CD14-positive monocyte (primary cell): ENCODE measurements at places on chromosomes 16 and 17.
A peak's percentile ranks its signal among the peaks of the same experiment; 100 is the strongest.

GRCh38 chr17:78889531-78889930 is 13.5 kb downstream of the CEP295NL start:
- DNase-seq, result peak; percentile 86

DNA sequence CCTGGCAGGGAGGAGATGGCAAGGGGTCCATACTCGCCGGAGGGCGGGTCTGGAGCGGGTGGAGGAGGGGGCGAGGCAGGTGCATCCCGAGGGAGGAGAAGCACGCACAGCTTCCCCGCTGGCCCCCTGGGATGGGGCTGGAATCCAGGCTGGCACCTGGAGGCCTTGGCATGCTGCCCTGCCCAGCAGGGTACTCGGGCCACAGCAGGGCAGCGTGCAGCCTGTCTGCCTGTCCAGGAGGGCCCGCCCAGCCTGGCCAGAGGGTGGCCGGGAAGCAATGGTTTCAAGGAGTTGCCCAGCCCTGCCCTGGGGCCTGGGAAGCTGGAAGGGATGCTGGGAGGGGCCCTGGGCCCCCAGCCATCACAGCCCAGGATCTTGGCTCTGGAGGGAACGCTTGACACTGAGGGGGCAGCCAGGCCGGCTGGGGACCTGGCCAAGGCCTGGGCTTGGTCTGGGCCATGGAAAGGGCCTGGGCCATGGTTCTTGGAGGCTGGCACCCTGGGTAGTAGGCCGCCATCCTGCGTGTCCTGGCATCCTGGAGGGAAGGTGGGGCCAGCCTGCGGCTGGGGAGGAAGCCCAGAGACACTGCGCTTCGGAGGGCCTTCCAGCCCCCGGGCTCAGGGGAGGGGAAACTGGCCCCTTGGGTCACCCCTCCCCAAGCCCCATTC is 1.1 kb downstream of the GLIS2 start:
- DNase-seq, result no peak

DNA sequence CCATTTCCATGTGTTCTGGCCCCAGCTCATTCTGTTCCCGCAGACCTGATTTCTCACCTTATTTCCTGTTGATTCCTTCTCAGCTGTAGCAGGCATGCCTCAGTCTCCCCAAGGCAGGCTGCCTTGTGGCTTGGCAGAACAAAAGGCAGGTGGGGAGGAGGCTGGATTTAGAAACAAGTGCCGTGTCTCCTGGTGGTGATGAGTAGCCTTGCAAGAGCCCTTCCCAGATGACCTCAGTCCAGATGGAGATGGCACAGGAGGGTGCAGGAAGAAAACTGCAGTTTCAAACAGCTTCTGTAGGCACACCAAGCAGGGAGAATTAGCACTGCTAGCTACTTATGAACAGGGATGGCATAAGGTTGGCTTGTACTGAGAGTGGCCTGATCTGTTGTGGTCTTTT is 64.6 kb downstream of the ARHGAP44 start:
- DNase-seq, result no peak

GRCh38 chr17:77429369-77429968 is 288.7 kb downstream of the SEC14L1 start:
- DNase-seq, result peak; percentile 65

DNA sequence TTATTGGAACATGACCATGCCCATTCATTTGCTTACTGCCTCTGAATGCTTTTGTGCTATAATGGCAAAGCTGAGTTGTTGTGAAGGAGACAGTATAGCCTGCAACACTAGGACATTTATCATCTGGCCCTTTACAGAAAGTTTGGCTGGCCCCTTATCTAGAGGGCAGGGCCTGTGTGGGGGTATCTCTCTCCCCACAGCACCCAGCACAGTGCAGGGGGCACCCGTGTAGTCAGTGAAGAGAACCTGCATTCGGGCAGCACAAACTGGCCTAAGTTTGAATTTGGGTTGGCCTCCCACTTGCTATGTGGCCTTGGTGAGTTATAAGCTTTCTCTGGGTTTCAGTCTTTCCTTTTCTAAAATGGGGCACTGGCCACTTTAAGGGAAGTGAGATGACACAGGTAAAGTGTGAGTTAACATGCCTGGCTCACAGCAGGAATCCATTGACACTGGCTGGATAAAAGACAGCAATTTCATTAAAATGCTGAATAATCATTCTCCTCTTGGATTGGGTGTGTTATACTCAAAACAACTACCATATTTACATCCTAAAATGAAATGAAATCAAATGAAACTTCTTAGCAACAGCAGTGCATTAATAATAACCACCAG is 12.1 kb downstream of the UBE2O start:
- DNase-seq, result no peak

DNA sequence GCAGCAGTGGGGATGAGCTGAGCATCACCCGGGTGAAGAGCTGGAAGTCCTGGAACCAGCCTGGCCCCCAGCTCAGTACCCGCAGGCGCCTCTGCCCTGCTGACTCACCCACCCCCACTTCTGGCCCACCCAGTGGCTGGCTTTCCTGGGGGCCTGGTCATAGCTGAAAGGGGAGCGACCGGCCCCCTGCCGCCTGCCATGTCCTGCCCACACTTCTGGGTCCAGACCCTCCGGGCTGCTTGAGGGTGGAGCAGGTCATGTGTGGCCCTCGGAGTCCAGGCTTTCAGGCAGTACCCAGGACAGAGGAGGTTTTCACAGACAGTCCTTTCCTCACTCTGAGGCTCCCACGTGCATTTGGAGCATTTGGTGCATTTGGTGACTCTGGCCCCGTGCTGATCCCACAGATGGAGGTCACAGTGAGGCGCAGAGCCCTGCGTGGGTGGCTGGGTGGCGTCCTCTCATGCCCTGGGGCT is 7.1 kb upstream of the PIEZO1 start:
- DNase-seq, result peak; percentile 36

DNA sequence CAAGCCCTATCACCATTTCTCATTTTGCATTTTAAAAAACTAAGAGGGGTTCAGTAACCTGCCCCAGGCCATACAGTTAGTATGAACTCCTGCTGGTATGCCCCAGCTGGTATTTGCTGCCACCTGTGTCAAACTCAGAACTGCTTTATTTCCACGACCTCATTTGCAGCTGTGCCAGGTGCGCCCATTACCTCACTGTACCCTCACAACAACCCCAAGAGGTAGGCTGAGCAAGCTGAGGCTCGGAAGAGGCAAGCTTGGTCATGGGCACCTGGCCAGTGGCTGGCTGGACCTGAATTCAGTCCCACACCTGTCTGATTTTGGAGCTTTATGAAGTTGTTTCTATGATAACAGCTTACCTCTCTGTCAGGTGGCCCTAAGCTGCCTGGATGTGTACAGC is 7.6 kb downstream of the EPN2 start:
- no peak for DNase-seq

DNA sequence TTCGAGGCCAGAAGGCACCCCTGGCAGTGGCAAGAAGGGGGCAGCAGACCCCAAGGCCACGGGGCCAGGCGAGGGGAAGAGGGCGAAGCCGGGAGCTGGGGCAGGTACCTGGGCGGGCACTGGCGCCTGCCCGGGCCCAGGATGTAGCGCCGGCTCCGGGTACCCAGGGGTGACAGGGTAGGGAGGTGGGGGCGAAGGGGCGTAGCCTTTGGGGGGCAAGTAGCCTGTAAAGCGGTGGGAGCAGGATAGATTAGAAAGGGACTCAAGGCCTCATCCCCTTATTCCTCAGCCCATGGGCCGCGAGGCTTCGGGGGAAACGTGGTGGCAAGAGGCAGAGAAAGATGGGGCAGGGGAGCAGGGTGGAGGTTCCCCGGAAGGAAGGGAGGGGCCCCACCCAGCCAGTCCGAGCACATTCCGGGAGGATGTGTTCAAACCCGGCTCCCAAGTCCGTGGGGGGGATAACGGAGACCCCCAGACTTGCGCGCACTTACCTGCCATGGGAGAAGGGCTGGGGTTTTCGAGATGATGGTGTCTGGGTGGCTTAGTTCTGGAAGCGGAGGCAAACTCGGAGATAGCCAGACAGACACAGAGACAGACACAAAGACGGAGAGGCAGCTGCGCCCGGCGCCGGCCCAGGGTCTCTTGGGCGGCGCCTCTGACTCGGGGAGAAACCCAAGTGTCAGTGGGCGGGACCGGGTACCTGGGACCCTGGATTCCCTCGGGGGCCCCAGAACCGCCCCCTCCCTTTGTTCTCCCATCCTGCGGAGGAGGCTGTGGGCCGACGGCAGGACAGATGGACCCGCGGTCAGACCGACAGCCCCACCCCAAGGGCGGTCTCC is 493 bp downstream of the PLSCR3 start:
- no peak for DNase-seq

- no peak for DNase-seq
These were observed 30.0 kb downstream of the DGKE start for GRCh38 chr17:56863974-56864373.

DNA sequence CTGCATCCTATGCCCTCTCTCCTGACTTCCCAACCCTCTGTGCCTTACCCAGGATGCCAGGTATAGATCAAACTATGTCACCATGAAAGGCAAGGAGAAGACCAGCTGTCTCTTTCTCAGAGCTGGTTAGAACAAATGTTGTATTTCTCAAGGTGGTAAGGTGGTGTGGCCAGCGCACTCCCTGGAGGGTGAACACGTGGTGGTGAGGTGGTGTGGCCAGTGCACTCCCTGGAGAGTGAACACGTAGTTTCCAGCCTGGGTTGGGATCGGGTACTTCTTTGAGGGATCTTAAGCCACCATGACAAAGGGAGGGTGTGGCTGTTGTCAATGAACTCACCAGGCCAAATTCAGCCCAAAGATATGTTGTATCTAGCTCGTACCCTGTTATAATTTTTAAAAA is 26.8 kb downstream of the KATNIP start:
- DNase-seq, result no peak

- DNase-seq, result no peak
These were observed 271.7 kb upstream of the TBX2 start for GRCh38 chr17:61127960-61128359.

GRCh38 chr17:44556166-44556831 is 985 bp upstream of the FZD2 start:
- DNase-seq, result peak; percentile 47

GRCh38 chr17:60079401-60080243 is 901 bp upstream of the HEATR6 start:
- no peak for DNase-seq

DNA sequence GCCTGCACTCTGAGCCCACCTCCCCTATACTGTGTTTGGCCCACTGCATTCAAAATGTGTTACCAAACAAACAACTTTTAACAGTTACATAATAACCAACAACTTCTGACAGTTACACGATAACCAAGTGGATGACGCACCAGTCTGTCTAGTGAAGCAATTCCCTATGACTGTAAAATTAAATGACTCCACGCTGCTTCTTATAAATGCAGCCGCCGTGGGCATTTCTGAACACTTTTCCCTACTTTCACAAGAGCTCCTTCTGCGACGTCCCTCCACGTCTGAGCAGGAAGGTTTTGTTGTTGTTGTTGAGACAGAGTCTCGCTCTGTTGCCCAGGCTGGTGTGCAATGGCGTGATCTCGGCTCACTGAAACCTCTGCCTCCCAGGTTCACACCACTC is 27.6 kb downstream of the ZNF276 start:
- DNase-seq, result peak; percentile 20

DNA sequence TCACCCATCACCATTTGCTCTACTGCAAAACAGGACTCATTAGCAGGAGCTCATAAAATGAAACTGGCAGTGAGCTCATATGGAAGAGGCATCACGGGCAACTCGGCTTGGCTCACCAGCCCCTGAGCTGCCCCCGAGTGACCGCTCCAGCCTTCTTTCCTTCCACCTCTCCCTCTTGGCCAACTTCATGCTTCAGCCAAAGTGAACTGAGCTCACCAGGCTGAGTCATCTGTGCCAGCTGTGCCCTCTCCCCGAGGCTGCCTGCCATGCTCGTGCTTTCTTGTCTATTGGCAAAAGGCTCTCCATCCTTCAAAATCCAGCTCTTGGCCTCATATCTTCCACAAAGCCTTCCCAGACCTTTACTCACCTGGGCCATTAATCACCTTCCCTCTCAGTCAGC is 391.4 kb downstream of the WWOX start:
- no peak for DNase-seq

DNA sequence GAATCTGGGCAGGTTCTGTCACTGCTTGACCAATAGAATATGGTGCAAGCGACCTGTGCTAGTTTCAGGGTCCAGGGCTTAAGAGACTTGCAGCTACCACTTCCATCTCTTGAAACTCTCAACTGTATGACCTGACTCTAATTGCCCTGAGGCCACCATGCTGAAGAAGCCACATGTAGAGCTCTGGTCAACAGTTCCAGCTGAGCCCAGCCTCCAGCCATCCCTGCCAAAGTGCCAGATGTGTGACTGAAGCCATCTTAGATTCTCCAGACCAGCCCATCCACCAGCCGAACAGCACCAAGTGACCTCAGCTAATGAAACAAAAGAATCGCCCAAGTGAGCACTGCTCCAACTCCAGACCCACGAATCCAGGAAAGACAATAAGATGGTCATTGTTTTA is 3.4 kb upstream of the MT2A start:
- DNase-seq, result no peak

GRCh38 chr16:5062790-5063765 is 2.7 kb downstream of the C16orf89 start:
- DNase-seq, result no peak

DNA sequence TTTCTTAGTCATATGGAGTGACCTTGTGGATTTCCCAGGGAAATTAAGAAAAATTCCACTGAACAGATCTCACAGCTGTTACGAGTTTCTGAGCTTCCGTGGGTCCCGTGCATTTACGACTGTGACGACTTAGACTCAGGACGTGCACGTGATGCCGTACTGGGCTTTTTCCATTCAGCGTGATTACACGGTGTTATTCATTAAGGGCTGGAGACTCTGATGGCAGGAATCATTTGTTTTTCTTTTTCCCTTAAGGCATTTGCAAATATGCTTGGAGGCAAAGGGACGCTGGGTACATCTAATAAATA is 57.2 kb downstream of the TBC1D16 start:
- DNase-seq, result no peak

DNA sequence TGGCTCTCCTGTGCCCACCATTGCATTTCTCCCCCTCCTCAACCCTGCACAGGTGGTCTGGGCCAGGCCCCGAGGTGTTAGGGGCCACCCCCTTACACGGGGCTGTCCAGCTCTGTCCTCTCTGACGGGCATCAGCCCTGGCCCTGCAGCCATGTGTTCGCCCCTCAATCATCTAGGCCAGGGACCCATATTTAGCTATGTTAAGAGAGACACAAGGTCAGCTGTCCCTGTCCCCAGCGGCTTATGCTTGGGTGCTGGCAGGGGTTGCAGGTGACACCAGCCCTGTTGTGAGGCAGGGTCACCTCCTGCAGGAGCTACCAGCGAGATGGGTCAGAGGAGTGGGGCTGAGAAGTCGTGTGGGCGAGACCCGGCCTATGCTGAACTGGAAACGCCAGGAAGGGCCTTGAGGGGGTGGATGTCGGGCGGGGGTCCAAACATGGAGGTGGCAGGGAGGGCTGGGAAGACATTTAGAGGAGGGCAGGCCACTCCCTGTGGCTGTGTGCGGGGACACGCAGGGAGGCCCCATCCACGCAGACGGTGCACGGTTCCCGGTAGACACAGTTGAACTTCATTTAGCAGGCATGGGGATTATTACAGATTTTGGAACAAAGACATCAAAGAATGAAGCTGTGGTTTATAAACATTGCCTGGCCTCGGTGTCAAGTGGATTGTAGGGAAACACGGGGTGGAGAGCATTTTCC is 133.2 kb upstream of the CHMP6 start:
- no peak for DNase-seq
